ENCODE measurements at places on chromosomes 4 and X.

- DNase-seq, result no peak
These were observed 15.6 kb upstream of the MAD2L1 start for GRCh38 chr4:120082251-120082650.

DNA sequence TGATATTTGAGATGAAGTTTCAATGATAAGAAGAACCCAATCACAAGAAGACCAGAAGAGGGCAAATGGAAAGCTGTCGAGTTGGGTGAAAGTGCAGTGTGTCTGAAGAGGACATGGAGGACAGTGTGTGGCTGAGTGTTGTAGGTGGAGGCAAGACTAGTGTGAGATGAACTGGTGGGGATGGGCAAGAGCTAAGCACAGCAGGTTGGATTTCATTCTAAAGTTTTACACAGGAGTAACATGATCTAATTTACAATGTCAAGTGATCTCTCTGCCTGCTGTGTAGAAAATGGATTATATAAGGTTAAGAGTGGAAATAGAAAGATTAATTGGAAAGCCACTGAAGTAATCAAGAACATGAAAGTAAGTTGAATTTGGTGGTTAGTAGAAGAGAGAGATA is 208.6 kb upstream of the ETNPPL start:
- DNase-seq, result no peak

- DNase-seq, result peak; percentile 42
These were observed 31.1 kb downstream of the TACC3 start for GRCh38 chr4:1752284-1753041.

GRCh38 chr4:182409271-182409670 is 166.1 kb downstream of the TENM3 start:
- DNase-seq, result no peak

DNA sequence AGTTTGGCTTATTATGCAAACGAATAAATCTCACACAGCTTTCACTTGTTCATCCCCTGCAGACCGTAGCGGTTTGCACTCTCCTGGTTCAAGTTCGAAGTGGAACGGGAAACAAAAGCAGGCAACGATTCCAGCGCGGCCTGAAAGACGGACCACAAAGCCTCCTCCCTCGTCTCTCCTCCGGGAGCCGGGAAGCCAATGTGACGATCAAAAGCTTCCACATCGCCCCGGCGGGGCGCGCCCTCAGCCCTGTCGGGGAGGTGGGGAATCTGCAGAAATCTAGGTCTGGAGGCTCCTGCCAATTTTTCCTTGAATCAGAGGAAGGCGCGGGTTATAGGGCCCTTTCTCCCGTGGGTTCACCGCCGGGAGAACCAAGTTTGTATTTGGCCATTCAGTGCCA is 16.9 kb upstream of the ZIC3 start:
- no peak for DNase-seq

DNA sequence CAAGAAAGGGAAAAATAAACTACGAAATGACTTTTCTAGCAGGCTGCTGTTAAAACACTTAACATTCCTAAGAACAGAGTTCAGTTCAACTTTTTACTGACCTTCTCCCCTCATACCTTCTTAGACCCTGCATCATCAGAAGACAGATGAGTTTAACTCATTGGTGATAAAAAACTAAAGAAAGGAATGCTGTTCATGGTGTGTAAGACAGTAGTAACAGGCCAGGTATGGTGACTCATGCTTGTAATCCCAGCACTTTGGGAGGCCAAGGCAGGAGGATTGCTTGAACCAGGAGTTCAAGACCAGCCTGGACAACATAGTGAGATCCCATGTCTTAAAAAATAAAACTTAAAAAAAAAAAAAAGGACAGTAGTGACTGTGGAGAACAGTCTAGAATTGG is 16.2 kb downstream of the RBM47 start:
- DNase-seq, result no peak

GRCh38 chr4:87819281-87819919 is 13.4 kb upstream of the MEPE start:
- DNase-seq, result no peak

DNA sequence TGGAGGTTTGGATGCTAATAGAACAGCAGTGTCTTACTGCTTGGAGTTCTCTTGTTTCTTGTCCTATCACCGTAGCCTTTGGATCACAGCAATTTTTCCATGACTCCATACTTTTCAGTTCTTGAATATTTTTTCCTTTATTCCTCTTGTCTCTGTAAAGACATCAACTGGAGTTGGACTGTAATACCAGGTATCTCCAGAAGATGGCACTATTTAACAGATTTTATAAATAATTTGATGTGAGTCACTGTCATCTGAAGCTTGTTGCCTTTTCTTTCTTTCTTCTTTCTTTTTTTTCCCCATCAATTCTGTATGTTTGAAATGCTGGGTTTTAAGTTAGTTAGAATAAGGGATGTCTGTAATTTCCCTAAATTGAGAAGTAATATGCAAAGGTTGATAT is 24.1 kb downstream of the HPRT1 start:
- peak; percentile 12 for DNase-seq

GRCh38 chrX:147403040-147403439 is 508.7 kb upstream of the FMR1 start:
- no peak for DNase-seq

DNA sequence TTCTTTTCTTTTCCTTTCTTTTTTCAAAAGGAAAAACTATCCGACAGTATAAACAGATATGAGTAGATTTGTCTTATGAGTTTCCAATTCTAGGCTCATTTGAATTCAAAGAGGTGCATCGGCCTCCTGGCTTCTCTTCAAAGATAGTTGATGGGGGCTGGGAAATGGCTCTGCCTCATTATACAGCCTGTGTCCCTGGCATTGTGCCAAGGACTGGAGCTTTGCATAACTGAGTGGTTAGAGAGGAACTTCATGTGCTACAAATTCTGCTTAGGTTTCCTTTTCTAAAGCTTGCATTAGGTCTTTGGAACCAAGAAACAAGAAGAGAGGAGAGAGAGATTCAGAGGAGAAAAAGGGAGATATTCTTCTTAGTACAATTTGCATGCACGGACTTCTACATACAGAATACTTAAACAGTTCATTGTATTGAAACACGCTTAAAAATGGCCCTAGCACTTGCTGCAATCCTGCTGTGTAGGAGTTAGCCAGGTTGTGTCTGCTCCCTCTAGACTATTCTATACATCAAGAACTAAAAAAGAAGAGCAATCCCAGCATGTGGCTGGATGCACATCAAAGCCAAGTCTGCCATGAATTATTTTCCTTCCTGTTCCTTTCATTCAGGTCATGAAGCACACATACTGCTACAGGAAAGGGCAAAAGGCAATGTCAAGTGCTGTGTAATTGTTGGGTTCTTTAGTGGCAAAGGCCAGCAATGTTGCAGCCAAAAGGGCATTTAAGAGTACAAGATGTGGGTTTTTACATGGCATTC is 70.9 kb downstream of the INTS12 start:
- no peak for DNase-seq

DNA sequence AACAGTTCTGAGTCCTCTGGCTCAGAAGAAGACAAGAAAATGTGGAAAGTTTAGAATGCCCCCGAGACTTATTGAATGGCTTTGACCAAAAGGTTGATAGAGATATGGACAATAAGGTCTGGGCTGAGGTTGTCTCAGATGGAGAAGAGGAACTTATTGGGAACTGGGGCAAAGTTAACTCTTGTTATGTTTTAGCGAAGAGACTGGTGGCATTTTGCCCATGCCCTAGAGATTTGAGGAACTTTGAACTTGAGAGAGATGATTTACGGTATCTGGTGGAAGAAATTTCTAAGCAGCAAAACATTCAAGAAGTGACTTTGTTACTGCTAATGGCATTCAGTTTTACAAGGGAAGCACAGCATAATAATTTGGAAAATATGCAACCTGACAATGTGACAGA is 1549.3 kb upstream of the ADGRL3 start:
- no peak for DNase-seq

- no peak for DNase-seq
These were observed 109.3 kb downstream of the AFF2 start for GRCh38 chrX:148609515-148610327.

- no peak for DNase-seq
These were observed 4.2 kb upstream of the NOCT start for GRCh38 chr4:139011225-139011950.

- DNase-seq, result no peak
These were observed 418.1 kb downstream of the BCOR start for GRCh38 chrX:39679497-39680157.

DNA sequence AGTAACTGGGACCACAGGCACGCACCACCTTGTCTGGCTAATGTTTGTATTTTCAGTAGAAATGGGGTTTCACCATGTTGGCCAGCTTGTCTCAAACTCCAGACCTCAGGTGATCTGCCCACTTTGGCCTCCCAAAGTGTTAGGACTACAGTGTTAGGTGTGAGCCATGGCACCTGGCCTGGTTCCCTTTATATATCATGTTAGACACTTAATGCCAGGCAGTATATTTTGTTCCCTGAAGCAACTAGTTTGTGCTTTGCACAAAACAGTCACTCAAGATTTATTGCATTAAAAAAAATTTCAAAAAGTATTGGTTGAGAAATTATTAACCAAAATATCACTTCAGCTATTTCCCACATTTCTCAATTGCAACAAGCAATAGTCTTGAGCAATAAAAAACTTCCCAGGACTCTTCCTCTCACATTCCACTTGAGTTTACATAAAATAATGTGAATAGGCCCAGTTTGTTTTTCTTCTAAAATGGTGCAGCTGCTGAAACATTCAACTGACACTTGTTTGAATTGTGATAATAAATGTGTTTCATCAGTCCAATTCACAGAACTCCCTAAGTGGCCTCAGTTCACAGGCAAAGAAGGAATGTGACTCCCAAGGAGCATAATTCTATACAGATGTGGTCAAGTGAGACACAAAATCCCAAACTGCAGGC is 22.7 kb downstream of the CXCL1 start:
- no peak for DNase-seq

DNA sequence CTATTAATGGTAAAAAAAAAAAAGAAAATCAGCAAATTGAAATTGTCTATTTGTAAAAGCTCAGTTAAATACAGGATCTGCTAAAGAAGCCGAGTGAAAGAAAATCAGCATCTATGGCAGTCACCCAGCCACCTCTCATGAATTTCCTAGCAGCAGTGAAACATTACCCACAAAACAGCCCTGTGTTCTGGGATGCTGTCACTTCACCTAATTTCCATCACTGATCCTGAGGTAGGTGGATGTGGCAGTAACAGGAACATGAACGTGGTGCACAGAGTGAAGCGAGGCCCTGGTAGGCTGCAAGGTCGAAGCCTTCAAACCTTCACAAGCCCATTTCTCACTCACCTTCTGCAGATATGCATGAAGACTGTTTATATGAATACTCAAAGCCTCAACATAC is 65.2 kb downstream of the RXFP1 start:
- no peak for DNase-seq

DNA sequence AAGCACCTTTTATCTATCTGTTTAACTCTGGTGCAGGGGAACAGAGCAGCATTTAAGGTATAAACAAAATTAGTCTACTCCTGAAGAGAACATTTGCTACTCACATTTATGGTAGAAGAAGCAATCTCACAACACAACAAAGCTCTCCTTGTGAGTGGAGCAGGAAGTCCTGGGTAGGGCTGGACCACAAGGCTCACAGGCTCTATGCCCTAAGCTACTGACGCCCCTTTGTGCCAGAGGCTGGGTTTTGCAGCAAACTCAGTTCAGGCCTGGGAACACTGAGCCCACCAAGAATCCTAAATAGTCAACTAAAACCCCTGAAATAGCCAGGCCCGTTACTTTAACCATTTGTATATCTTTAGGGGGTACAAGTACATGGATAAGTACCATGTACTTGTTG is 4.7 kb upstream of the ZXDB start:
- DNase-seq, result no peak

- peak; percentile 50 for DNase-seq
These were observed 33.7 kb upstream of the STX18 start for GRCh38 chr4:4575284-4576211.

Measured in activated CD4-positive, alpha-beta T cell treated with anti-CD3 and anti-CD28 coated beads, Interleukin-2, amount 10 ng/mL, durations not matched to agents 7 days and 5 days (primary cell).